ENCODE measurements at places on chromosomes 5 and 9.

GRCh38 chr5:137735555-137736284 lies at the start of gene KLHL3:
KLHL3 (minus strand) TSS chr5:137736089; CDS start chr5:137735646, 443 bp downstream.
- no peaks in the 10 kb centered on the region for H3K4me1 ChIP-seq
- H3K4me3 ChIP-seq = no peak within 1 kb of the TSS
- H3K27ac ChIP-seq = no peak within 1 kb of the TSS
- peak; percentile 66 for DNase-seq

- DNase-seq = no peak
- H3K27ac ChIP-seq = no peak overlapping the region
- peaks cover 9% of the 10 kb centered on the region for H3K36me3 ChIP-seq
- peaks cover 21% of the 10 kb centered on the region for H3K4me1 ChIP-seq
These were observed 24.3 kb downstream of the ABCA1 start for GRCh38 chr9:104903609-104904008.

GRCh38 chr5:141250576-141250975 lies 5.4 kb downstream of the PCDHB15 start:
- H3K27ac ChIP-seq = no peak overlapping the region
- no peak for DNase-seq
- no peaks in the 10 kb centered on the region for H3K4me1 ChIP-seq
- H3K27me3 ChIP-seq = peaks cover 4% of the 10 kb centered on the region
- peaks cover 70% of the 10 kb centered on the region for H3K36me3 ChIP-seq
- no peak overlapping the region for H3K4me3 ChIP-seq

DNA sequence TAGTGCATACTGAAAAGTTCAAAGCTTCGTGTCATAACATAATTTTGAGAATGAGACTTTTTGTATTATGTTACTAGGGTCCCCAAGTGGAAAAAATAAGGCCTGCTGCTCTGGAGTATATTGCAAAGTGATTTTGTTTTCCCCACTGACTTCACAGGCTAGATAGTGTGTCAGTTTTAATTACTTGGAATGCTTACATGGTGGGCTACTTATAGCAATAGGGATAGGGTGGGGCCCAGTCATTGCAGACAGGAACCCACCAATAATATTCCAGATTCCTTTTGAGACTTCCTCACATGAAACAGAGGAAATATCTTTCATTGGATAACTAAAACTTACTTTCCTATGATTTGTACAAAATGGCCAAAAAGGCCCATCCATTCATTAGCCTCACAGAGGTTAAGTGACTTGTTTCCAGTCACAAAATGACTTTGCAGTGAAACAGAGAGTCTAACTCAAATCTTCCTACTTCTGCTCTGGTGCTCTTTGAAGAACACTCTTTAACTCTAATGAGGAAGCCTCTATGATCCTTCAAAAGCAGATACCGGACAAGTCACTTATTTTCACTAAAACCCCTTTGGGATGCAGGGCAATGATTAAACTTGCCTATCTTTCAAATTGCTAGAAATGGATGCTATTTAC lies 16.2 kb upstream of the MEF2C start:
- no peaks in the 10 kb centered on the region for H3K36me3 ChIP-seq
- no peaks in the 10 kb centered on the region for H3K27me3 ChIP-seq
- H3K27ac ChIP-seq = no peak overlapping the region
- no peak for DNase-seq

GRCh38 chr5:126014676-126015075 lies 408.5 kb upstream of the GRAMD2B start:
- DNase-seq = no peak
- H3K4me3 ChIP-seq = no peak overlapping the region
- peaks cover 52% of the 10 kb centered on the region for H3K4me1 ChIP-seq

GRCh38 chr5:177362610-177363507 lies 5.1 kb downstream of the RGS14 start:
- H3K27ac ChIP-seq = no peak overlapping the region
- DNase-seq = peak; percentile 81
- no peaks in the 10 kb centered on the region for H3K36me3 ChIP-seq

DNA sequence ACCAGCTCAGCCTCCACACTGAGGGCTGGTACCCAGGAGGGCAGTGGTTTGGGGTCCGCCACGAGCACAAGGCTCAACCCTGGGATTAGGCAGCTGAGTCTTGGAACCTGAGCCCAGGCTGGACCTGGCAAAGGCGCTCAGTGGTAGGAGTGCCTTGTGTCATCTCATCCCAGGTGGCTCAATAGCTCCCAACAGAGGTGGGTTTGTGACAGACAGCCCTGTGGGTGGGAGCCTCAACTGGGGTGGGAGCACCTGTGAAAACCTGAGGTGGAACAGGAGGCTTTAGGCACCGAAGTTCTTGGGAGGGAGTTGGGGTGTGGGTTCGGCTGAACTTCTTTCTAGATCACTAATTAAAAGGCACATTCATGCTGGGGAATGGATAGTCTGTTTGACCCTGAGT lies 35.2 kb upstream of the SMU1 start:
- peak overlapping the region; percentile 65 for H3K27ac ChIP-seq
- DNase-seq = no peak
- H3K4me1 ChIP-seq = peaks cover 42% of the 10 kb centered on the region

DNA sequence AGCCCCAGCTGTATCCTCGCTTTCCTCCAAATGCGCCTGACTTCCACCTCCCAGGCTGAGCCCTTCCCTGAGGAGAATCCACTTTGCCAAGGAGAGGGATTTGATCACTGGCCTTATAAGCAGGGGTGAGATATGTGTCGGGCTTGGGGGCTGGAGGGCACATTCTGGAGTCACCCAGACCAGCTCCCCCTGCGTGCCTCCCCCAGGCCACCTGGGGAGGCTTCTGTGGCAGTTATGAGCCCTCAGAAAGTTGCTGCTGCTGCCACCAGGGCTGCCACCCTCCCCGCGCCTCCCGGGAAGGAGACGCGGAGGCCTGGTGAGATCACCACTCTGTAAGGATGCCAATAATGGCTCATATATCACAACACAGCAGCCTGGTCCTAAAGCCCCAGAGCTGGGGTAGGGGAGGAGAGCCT lies 211.5 kb downstream of the PAPPA start:
- no peaks in the 10 kb centered on the region for H3K36me3 ChIP-seq
- peaks cover 51% of the 10 kb centered on the region for H3K4me1 ChIP-seq

GRCh38 chr9:121179930-121180681 lies 21.6 kb downstream of the RAB14 start:
- H3K27me3 ChIP-seq = peaks cover 4% of the 10 kb centered on the region
- H3K4me1 ChIP-seq = peaks cover 22% of the 10 kb centered on the region
- H3K36me3 ChIP-seq = peaks cover 33% of the 10 kb centered on the region
- no peak overlapping the region for H3K4me3 ChIP-seq
- peak overlapping the region; percentile 72 for H3K27ac ChIP-seq

DNA sequence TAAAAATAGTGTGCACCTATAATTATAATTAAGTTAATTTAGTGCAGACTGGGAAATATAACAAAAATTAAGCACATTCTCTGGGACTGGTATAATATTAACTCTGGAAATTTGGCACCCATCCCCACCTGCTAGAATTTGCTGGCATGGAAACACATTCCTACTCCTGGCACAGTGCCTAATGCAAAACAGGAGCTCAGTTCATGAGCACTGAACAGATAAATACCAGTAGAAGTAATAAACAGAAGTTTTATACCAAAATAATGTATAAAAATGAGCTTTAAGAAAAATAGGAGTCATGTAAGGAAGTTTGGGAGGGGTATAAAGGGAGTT lies 23.7 kb upstream of the NPR3 start:
- no peaks in the 10 kb centered on the region for H3K4me1 ChIP-seq
- peaks cover 10% of the 10 kb centered on the region for H3K27me3 ChIP-seq
- H3K27ac ChIP-seq = no peak overlapping the region

DNA sequence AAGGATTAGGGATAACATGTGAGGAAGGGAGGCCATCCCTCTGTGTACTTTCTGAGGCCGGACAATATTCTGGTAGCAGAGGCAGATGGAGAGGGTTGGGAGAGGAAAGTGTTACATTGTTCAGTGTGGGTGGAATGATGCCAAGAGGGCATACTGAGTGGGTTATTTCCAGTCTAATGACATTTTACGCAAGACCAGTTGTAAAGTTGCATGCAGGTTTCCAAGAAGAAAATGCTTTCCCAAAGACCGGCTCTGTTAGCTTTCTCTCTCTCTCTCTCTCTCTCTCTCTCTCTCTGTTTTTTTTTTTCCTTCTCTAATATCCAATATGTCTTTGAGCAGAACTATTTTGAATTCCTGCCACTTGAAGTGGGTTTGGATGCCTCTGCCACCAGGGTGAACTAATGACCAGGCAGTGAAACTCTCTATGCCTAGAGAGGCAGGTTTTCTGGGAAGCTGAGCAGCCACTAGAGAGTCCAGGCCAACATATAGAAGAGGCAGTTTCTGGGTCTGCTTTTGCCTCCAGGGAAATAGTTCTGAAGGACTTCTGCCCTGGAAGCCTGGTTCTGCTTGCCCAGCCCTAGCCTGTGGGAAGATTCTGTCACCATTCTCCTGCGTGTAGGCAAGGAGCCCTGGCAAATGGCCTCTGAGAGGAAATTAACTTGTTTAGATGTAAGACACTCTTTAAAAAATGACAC lies 24.4 kb upstream of the ZNF366 start:
- H3K4me3 ChIP-seq = no peak overlapping the region
- peaks cover 19% of the 10 kb centered on the region for H3K27me3 ChIP-seq
- H3K36me3 ChIP-seq = no peaks in the 10 kb centered on the region
- peaks cover 5% of the 10 kb centered on the region for H3K4me1 ChIP-seq
- DNase-seq = no peak

DNA sequence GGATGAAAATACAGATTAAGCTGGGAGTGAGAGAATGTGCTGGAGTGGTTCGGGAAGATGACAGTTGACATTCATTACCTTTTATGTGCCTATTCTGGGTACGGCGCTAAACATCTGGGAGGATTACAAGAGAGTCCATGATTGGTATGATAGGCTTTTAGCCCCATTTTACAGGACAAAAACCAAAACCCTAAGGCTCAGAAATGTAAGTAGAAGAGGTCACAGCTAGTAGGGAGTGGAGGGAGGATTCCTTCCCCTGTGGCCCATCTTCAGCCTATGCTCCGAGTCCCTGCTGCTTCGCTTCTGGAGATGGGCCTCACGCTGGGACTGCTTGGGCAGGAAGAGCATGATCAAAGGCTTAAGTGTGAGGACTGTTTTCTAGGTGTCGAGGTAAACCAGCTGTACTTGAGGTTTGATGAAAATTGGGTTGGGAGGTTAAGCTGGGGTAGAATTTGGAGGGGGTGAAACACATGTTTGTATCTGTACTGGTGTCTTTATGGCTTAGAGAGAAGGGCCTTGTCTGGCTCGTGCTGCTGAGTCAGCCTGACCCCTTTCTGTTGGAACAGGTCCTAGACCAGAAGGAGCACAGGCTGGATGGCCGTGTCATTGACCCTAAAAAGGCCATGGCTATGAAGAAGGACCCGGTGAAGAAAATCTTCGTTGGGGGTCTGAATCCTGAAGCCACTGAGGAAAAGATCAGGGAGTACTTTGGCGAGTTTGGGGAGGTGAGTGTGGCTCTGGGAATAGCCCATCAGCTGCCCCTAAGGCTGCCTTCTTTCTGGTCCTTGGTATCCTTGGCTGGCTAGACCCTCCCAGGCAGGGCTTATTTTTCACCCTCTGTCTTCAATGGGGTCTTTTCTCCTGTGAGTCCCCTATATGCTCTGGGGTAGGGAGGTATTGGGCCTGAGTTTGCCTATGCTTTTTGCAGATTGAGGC lies 2.1 kb downstream of the HNRNPAB start:
- H3K27me3 ChIP-seq = peaks cover 3% of the 10 kb centered on the region
- H3K27ac ChIP-seq = peak overlapping the region; percentile 89
- H3K4me3 ChIP-seq = peak overlapping the region; percentile 86
- peaks cover 61% of the 10 kb centered on the region for H3K36me3 ChIP-seq
- no peak for DNase-seq

DNA sequence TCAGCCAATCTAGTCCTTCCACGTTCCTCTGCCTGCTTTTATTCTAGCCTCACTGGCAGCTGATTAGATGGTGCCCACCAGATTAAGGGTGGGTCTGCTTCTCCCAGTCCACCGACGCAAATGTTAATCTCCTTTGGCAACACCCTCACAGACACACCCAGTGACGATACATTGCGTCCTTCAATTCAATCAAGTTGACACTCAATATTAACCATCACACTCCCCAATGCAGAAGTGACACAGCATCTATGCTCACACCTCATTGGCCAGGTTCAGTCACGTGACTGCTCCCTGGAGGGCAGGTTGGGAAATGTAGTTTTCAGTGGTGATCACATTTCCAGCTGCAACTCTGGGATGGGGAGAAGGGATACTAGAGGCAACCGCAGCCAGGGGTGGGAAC lies 13.0 kb downstream of the SUSD3 start:
- H3K27ac ChIP-seq = no peak overlapping the region
- no peaks in the 10 kb centered on the region for H3K27me3 ChIP-seq
- DNase-seq = peak; percentile 38
- no peak overlapping the region for H3K4me3 ChIP-seq
- peaks cover 4% of the 10 kb centered on the region for H3K4me1 ChIP-seq

DNA sequence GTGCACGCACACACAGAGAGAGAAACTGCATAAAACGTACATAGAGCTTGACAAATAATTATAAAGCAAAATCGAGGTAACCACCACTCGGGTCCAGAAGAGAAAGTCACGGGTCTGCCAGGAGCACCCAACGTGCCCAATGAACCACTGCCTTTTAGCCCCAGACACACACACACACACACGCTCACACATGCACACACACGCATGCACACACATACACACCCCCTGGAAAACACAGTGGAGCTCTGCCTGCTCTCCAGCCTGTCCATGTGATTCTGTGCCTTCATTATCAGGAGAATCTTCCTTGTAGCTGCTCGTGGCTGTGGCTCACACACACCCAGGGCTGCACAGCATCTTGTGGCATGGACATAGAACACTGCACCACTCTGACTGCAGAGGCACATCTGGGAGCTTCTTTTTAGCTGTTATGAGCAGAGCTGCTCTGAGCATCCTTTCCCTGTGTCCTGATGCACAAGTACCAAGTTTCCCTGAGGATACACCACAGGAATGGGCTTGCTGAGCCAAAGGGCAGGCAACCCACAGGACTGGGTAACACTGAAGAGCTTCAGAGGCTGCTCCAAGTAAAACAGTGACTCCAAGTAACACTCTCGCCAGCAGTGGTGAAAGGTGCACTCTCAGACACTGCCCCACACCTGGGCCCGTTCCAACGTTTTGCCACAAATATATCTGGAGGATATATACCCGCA lies 58.9 kb downstream of the CAMSAP1 start:
- peaks cover 2% of the 10 kb centered on the region for H3K27me3 ChIP-seq
- H3K36me3 ChIP-seq = peaks cover 79% of the 10 kb centered on the region
- DNase-seq = no peak
- peak overlapping the region; percentile 13 for H3K27ac ChIP-seq

- no peak overlapping the region for H3K4me3 ChIP-seq
- no peak overlapping the region for H3K27ac ChIP-seq
- H3K36me3 ChIP-seq = no peaks in the 10 kb centered on the region
These were observed 1126.4 kb upstream of the SEMA6A start for GRCh38 chr5:117701062-117701461.

DNA sequence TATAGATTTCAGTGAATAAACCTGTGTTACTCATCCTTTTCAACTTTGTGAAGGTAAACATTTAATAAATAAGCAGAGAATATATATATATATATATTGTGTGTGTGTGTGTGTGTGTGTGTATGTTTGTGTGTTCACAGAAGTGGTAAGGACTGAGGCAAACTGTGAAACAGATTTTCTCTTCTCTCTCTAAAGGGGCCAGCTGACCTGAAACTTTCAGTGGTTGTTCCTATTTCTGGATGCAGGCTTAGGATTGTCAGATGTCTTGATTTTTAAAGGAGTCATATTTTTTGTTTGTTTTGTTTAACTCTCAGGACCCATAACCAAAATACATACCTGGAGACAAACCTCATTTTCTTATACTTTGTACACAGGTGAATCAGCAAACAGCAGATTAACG lies 714.9 kb upstream of the MEF2C start:
- H3K27ac ChIP-seq = no peak overlapping the region
- H3K27me3 ChIP-seq = no peaks in the 10 kb centered on the region
- no peak for DNase-seq
- H3K4me1 ChIP-seq = no peaks in the 10 kb centered on the region
